Fibroblast of mammary gland (primary cell): ENCODE measurements at places on chromosomes 16 and 17.

GRCh38 chr17:2906901-2907300, 110.7 kb downstream of the RAP1GAP2 start:
- no peak for DNase-seq

- no peak for DNase-seq
Observed at GRCh38 chr16:521381-522210, 5.9 kb upstream of the CAPN15 start.

- DNase-seq: peak; percentile 87
Observed at GRCh38 chr16:72848759-72849664, 198.9 kb downstream of the ZFHX3 start.

DNA sequence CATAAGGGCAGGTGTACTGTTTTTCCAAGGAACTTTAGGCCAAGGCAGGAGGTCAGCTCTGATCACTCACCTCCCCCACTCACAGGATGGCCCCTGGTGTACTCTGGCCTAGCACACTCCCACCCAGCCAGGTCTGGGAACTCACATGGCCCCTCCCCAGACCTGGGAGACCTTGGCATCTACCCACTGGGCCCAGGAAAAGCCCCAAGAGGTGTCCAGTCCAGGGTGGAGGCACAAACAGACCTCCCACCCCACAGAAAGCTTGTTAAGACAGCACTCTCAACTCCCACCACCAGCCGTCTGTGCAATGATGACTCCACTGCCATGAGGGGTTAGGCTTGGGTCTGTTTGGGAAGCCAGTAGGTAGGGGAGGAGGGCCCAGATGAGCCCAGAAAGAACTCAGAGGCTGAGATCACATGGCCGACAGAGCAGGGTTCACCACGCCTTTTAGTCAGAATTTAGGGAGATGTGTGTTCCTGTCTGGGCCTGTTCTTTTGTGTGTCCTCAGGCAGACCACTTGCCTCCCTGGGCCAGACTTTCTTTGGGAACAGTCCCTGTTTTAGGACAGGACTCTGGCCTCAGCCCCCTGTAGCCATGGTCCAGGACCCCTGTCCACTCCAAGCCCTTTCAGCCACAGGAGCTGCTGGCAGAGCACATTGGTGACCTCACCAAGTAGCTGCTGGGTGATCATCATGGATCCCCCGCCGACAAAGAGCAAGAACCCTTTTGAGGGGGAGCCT, 12.1 kb upstream of the CBFB start:
- no peak for DNase-seq

DNA sequence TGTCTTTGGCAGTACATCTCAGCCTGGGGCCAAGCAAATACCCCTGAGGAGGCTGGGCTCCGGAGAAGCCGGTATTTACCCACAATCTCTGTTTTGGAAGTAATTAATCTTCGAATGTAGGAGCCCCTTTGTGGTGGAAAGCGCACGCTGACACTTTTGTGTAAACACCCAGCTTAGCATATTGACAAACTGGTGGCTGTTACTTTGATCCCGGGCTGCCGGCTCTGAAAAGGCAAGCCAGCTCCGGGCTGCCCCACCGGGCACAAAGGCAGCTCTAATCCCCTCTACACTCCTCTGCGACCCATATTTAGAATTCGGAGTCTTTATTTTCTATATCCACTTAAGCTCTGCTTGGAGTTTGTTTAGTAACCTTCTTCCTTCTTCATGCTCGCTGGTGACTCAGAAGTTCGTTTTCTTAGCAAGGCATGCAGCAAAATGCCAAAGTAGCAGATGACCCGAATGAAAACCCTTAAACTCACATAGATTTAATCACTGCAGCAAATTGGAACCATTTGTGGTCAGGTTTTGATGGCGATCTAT, 144.0 kb upstream of the IRX3 start:
- peak; percentile 88 for DNase-seq

DNA sequence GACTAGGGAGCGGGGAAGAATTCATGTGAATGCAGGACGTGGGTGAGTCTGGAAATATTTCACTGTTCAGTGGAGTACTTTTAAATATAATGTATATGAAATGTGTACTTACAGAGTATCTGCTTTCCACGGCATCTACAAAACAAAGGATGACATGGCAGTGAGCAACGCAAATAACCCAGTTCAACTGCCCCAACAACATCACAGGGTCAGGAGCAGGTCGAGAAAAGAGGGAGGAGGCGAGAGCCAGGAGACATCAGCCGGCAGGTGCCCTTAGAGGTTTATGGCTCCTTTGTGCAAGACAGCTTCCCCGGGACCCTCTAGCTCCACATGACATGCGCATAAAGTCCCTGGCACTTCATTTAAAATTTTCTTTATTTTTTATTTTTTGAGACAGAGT, 61.1 kb downstream of the PECAM1 start:
- no peak for DNase-seq

GRCh38 chr16:2706611-2707311, 13.3 kb downstream of the PRSS27 start:
- DNase-seq: no peak

DNA sequence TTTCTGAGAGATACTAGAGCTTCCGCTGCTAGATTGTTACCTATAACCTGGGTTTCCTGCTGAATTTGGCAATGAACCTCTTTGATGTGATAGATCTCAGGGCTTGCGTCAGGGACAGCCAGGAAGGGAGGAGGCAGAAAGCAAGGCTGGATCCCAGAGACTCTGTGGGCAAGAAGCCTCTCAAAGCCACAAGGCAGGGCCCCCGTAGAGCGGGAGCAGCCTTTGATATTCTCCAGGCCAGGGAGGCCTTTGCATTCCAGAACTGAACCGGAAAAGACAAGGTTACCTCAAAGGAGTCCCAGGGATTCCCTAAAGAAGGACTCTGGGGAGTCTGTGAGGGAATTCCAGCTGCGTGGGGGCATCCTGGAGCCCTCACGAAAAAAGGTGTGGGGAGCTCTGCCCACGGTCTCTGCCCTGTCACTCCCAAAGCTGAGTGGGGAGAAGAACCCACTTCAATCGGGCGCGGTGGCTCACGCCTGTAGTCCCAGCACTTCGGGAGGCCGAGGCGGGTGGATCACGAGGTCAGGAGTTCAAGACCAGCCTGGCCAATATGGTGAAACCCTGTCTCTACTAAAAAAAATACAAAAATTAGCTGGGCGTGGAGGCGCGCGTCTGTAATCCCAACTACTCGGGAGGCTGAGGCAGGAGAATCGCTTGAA, 14.3 kb upstream of the SCIMP start:
- no peak for DNase-seq

DNA sequence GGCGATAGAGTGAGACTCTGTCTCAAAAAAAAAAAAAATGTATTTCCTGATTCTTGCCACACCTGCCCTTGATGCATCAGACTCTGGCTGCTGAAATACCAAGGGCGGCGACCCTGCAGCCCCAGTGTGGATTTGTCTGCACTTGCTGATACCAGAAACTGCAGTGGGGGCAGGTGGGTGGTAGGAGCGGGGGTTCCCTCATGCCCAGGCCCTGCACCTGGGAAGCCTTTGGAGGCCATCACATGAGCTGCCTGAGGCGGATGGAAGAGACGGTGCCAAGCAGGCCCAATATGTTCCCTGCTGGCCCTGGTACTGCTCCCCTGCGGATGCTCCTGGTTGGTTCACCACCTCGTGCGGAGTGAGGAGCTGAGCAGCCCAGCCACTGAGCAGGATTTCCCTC, 50.6 kb downstream of the MARF1 start:
- no peak for DNase-seq

- no peak for DNase-seq
Observed at GRCh38 chr17:39632153-39632941, 4.6 kb upstream of the STARD3 start.
